ENCODE measurements at places on chromosomes 7 and 10. TPM values are rescaled to one million over a fixed set of nuclear protein-coding genes. Genes with fewer than 3 reads are reported as not detected.

The AMPH gene
- not detected for total RNA-seq

The TAS2R3 gene
- total RNA-seq = 0.74 TPM

The FKBP6 gene
- total RNA-seq = not detected

The ZNF117 gene
- 4.8 TPM for total RNA-seq

The GLI3 gene
- total RNA-seq = 1.0 TPM

The MBL2 gene
- not detected for total RNA-seq

The PLAU gene
- 13.4 TPM for total RNA-seq

The DDC gene
- 0.17 TPM for total RNA-seq

The RSPH10B2 gene
- total RNA-seq = 0.19 TPM

The LRRTM3 gene
- not detected for total RNA-seq

The H2BK1 gene
- not detected for total RNA-seq
